Right renal cortex interstitium (tissue), 3 donors: ENCODE measurements at places on chromosomes 2 and 18. TPM values are rescaled to one million over a fixed set of nuclear protein-coding genes. Genes with fewer than 3 reads are reported as not detected.

ALPI gene
- polyA plus RNA-seq = 0.10 TPM

MALL gene
- polyA plus RNA-seq = 14.2 TPM

CNRIP1 gene
- polyA plus RNA-seq = 26.0 TPM

CD8A gene
- polyA plus RNA-seq = 0.24 TPM

CLEC4F gene
- polyA plus RNA-seq = not detected

DNAH6 gene
- 2.5 TPM for polyA plus RNA-seq

TMEM178A gene
- polyA plus RNA-seq = 82.9 TPM

WDR12 gene
- polyA plus RNA-seq = 143 TPM

CHRND gene
- polyA plus RNA-seq = 0.40 TPM

SP140L gene
- 8.5 TPM for polyA plus RNA-seq

TMEM37 gene
- 56.4 TPM for polyA plus RNA-seq
